ENCODE measurements at places on chromosomes 13 and 19. TPM values are rescaled to one million over a fixed set of nuclear protein-coding genes. Genes with fewer than 3 reads are reported as not detected.
A peak's percentile ranks its signal among the peaks of the same experiment; 100 is the strongest.

DNA sequence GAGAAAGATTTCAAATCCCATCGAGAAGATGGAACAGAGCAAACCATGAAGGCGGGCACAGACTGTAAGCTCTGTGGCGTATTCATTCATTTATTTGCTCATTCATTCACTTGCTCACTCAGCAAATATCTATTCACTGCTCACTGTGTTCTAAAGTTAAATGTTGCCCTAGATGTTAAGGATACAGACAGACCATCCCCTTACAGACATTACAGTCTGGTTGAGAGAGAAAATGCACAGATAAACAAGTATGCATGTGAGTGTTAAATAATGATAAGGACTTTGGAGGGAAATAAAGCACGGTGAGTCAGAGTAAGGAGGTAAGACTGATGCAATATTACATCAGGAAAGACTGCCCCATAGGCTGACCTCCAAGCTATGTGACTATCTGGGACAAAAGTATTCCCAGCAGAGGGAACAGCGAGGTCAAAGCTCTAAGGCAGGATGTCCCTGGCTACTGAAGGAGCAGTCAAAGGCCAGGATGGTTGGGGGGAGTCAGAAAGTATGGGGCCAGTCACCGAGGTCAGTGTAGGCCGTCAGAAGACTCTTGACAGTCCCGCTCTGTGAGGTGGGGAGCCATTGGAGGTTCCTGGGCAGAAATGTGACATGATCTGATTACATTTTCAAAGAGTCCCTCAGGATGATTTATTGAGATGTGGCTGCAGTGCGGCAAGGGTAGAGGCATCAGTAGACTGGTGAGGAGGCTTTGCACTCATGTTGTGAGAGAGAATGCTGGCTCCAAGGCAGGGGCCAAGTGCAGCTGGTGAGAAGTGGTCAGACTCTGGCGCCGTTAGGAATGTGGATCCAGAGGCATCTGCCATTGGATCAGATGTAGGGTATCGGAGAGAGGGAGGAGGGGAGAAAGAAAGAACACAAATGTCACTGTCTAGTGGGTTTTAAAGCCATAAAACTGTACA, 37.9 kb downstream of the MBNL2 start:
- H3K4me1 ChIP-seq = peaks cover 24% of the 10 kb centered on the region
- H3K36me3 ChIP-seq = peaks cover 3% of the 10 kb centered on the region
- no peak overlapping the region for H3K27ac ChIP-seq
- no peak overlapping the region for H3K4me3 ChIP-seq
- H3K27me3 ChIP-seq = no peaks in the 10 kb centered on the region
- no peak for DNase-seq

DNA sequence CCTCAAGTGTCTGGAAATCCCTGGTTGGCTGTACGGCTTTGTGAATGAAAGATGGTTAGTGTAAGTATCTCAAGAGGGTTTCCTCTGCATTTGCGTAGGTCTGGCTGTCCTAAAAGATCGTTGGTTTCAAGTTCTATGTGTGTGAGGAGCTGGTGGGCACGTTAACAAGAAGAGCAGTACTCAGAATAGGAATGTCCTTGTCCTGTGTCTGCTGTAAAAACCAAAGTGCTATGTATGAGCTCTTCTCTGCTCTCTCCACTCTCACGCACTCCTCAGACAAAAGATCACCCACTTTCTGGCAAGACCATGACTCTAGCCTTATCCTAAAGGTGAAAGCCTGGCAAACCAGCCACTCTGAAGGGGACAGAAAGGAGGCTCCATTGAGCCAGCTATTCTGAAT, 39.1 kb downstream of the USP12 start:
- H3K36me3 ChIP-seq = no peaks in the 10 kb centered on the region
- no peak overlapping the region for H3K27ac ChIP-seq
- H3K4me1 ChIP-seq = peaks cover 7% of the 10 kb centered on the region
- H3K27me3 ChIP-seq = no peaks in the 10 kb centered on the region
- DNase-seq = no peak

DNA sequence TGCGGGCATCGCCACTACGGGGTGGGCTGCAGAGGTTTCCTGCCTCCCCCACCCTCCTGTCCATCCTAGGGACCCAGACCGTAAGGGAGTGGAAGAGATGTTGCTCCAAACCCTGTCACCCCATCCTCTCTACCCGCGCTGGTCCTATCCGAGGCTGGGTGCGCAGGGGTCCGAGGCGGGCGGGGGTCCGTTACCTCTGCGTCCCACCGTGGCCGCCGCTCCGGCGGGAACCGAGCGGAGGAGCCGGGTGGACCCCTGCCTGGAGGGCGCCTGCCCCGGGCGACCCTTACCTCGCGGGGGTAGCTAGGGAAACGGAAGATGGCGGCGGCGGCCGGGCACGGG, at the start of gene DGKH:
DGKH (plus strand) TSS at position 307 of the 342 bp plus-strand sequence. CDS start 126 bp downstream, outside the sequence.
- H3K4me3 ChIP-seq = peak within 1 kb of the TSS; percentile 62
- H3K27me3 ChIP-seq = peaks cover 20% of the 10 kb centered on the region
- peaks cover 11% of the 10 kb centered on the region for H3K4me1 ChIP-seq
- no peak for DNase-seq
- H3K27ac ChIP-seq = peak within 1 kb of the TSS; percentile 84

GRCh38 chr19:14559916-14560775, 11.7 kb downstream of the NDUFB7 start:
- H3K4me3 ChIP-seq = peak overlapping the region; percentile 46
- H3K27me3 ChIP-seq = no peaks in the 10 kb centered on the region
- peaks cover 12% of the 10 kb centered on the region for H3K36me3 ChIP-seq
- peaks cover 68% of the 10 kb centered on the region for H3K4me1 ChIP-seq

The TLE6 gene
- total RNA-seq = 0.53 TPM

DNA sequence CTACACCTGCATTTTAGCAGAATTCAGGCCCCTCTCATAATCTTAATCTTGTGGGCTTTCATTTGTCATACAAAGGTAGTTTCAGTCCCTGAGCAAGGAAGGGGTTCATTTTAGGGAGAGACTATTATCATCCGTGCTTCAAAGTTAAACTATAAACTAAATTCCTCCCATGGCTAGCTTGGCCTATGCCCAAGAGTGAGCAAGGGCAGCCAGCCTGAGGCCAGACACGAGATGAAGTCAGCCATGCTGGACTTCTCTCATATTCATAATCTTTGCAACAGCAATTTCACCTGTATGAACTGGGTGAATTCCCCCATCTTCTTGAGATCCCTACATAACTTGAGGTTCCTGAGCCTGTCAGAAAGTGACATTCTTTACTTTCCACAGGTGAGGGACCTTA, 13.0 kb downstream of the ERICH4 start:
- peak overlapping the region; percentile 67 for H3K27ac ChIP-seq
- H3K4me1 ChIP-seq = peaks cover 2% of the 10 kb centered on the region
- DNase-seq = no peak
- no peaks in the 10 kb centered on the region for H3K27me3 ChIP-seq
- H3K36me3 ChIP-seq = no peaks in the 10 kb centered on the region
- no peak overlapping the region for H3K4me3 ChIP-seq

The TEX101 gene
- not detected for total RNA-seq

DNA sequence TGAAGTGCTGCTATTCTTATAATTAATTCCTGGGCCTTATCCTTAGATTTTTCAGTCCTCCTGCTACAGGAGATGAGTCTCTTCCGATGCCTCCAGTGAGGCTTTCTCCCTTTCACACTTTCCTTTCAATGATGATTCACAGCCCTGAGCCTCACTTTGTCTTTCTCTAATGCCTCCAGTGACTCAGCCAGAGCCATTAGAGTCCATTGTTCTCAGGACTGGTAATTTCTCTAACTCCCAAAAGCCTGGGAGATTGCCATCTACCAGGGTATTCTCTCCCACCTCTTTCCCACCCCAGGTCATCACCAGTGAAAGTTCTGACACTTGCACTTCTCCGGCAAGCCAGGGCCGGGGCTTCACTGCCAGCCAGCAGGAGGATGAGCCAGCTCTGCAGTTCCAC, 49.6 kb upstream of the ARGLU1 start:
- H3K36me3 ChIP-seq = no peaks in the 10 kb centered on the region
- peaks cover 2% of the 10 kb centered on the region for H3K27me3 ChIP-seq
- H3K27ac ChIP-seq = no peak overlapping the region
- peaks cover 2% of the 10 kb centered on the region for H3K4me1 ChIP-seq

The STOML3 gene
- 0.04 TPM for total RNA-seq

The ZNF304 gene
- total RNA-seq = 11.4 TPM

DNA sequence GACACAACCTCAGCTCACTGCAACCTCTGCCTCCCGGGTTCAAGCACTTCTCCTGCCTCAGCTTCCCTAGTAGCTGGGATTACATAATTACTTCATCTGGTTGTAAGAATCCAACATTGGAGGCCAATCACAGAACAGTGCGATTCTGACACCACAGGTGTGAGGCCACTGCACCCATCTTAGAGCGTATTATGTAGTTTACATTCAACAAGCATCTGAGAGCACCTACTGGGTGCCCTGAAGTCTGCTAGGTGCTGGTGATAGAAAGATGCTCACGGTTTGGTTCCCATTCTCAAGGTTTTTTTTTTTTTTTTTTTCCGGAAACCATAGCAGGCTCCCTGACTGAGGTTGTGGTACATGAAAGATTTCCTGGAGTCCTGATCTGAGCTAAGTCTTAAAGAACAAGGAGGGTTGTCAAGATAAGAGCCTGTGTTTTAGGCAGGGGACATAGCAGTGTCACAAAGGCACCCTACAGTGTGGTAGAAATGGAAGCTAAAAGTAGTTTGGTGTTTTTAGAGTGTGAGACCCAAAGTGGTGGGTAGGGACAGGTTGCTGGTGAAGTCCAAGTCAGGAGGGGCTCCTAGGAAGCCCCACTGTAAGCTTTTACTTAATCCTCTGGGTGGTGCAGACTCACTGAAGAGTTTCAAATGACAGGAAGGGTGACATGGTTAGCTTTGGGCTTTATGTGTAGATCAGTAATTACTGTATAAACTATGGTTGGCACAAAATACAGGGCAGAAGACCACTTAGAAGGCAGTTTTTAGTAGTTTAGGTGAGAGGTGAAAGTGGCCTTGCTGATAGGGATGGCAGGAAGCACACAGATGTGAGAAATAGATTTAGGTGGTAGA, 15.2 kb downstream of the SAE1 start:
- peak overlapping the region; percentile 29 for H3K27ac ChIP-seq
- peaks cover 55% of the 10 kb centered on the region for H3K36me3 ChIP-seq
- no peak overlapping the region for H3K4me3 ChIP-seq
- no peak for DNase-seq

- no peak overlapping the region for H3K27ac ChIP-seq
- H3K4me3 ChIP-seq = no peak overlapping the region
- no peaks in the 10 kb centered on the region for H3K36me3 ChIP-seq
- no peak for DNase-seq
- H3K27me3 ChIP-seq = no peaks in the 10 kb centered on the region
Measured at GRCh38 chr13:109315481-109315880, 470.9 kb downstream of the IRS2 start.

GRCh38 chr19:5623397-5624017, 624 bp downstream of the SAFB start:
- peaks cover 55% of the 10 kb centered on the region for H3K36me3 ChIP-seq
- peak overlapping the region; percentile 99 for H3K27ac ChIP-seq
- no peaks in the 10 kb centered on the region for H3K27me3 ChIP-seq
- H3K4me1 ChIP-seq = peaks cover 33% of the 10 kb centered on the region

- peaks cover 30% of the 10 kb centered on the region for H3K36me3 ChIP-seq
- peak; percentile 61 for DNase-seq
- H3K4me3 ChIP-seq = peak overlapping the region; percentile 1
Measured at GRCh38 chr19:42250666-42251531, 4.0 kb downstream of the ERF start.

- DNase-seq = no peak
- H3K27ac ChIP-seq = no peak overlapping the region
- H3K36me3 ChIP-seq = no peaks in the 10 kb centered on the region
Measured at GRCh38 chr13:49303533-49304252, 56.0 kb downstream of the CDADC1 start.

DNA sequence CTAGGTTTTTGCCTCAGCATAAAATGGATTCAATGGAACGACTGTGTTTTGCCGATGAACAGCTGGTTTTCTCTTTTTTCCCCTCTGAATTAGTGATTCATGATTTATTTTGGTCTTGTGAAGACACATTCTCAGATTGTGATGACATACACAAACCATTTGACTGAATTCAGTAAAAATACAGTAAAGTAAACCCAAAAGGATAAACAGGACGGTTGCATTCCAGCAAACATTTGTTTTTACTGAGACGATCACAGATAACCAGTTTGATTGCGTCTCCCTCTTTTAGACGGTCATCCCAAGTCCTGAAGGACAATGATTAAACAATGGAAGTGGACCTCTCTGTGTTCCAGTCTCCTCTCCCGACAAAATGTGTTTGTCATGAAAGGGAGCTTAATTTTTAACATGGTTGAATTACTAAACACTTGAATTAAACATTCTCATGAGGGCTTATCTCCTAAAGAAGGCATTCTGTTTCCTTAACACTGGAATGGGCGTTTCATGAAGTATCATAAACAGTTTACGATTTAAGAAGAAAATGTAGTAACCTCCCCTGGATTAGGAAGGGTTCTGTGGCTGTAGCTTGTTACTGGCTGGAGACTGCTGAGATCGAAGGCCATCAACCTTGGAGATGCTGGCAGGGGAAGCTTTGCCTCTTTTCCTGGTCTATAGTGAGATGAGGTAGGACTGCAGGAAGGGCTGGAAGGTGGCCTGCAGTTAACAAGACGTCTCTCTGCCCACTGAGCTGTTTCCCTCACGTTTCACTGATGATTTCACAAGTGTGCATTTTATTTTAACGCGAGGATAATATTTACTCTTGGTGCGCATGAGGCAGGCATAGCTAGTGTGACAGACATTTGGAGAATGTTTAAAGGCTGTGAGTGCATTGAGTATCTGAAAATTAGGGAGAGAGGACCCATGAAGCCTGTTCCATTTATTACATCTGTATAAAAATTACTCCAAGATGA, 457.9 kb downstream of the FGF9 start:
- H3K36me3 ChIP-seq = no peaks in the 10 kb centered on the region
- H3K27me3 ChIP-seq = no peaks in the 10 kb centered on the region
- H3K27ac ChIP-seq = no peak overlapping the region
- H3K4me1 ChIP-seq = no peaks in the 10 kb centered on the region
- no peak overlapping the region for H3K4me3 ChIP-seq

DNA sequence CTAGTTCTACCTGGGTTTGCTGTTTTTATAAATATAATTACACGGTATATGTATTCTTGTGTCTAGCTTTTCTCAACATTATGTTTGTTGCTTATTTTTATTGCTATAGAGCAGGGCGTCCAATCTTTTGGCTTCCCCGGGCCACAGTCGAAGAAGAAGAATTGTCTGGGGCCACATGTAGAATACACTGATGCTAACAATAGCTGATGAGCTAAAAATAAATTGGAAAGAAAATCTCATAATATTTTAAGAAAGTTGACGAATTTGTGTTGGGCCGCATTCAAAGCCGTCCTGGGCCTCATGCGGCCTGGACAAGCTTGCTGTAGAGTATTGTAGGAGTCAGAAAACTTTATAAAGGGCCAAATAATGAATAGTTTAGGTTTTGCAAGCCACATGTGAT, 33.9 kb downstream of the GPR12 start:
- H3K36me3 ChIP-seq = no peaks in the 10 kb centered on the region
- H3K4me3 ChIP-seq = no peak overlapping the region
- no peak overlapping the region for H3K27ac ChIP-seq
- no peaks in the 10 kb centered on the region for H3K4me1 ChIP-seq
- H3K27me3 ChIP-seq = no peaks in the 10 kb centered on the region
- DNase-seq = peak; percentile 49

DNA sequence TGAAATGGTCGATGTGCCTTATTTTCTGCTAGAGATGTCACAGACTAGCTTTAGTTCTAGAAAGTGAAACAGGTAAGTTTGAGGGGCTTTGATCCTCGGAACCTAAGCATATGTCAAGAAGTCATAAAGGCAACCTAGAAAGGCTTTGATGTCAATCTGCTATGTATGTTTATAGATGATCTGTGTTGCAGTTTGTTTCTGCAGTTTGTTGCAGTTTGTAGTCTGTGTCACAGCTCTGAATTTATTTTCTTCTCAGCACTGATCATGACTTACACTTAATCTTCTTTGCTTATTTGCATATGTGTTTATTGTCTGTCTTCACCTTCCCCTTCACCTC, 5.9 kb downstream of the LSM14A start:
- H3K27ac ChIP-seq = no peak overlapping the region
- no peak for DNase-seq
- H3K27me3 ChIP-seq = no peaks in the 10 kb centered on the region
- no peak overlapping the region for H3K4me3 ChIP-seq
- peaks cover 11% of the 10 kb centered on the region for H3K36me3 ChIP-seq
